Right renal cortex interstitium (tissue), 3 donors: ENCODE measurements at places on chromosomes 7 and 10. TPM values are rescaled to one million over a fixed set of nuclear protein-coding genes. Genes with fewer than 3 reads are reported as not detected.

Gene ELOVL3
- polyA plus RNA-seq, result 3.2 TPM

- no peak for DNase-seq
Measured at GRCh38 chr7:75050501-75050900, 23.1 kb downstream of the RCC1L start.

DNA sequence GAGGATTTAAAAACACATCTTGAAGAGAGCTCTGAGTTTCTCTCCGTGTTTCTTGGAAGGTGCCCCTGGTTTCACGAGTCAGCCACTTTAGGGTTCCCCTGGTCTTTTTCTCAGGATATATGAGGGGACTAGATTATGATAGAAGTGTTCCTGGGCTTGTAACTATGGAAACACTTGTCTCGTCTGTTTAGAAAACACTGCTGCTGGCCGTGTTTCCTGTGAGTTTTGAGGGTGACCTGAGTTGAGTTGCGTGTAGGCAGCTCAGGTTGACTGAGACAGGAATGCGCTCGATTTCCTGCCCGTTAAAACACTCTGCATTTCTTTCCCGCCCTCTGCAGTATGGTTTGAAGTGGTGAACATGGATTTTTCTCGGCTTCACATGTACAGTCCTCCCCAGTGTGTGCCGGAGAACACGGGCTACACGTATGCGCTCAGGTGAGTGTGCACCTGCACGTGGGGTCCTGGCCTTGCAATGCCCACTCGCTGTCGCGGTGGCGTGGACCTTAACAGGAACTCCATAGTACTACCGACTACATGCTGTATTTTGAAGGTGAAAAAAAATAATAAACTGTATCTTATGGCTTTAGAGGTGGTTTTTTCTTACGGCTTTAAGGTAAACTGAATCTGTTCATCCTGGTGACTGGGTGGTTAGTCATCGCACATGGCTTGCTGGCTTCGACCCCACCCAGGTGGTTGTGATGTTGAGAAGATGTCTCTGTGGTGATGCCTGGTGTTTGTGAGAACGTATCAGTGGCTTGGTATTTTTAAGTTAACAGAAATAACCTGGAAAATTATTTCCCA lies at the start of gene SUN1:
TSS of gene SUN1 (plus strand) at position 310 of the 801 bp plus-strand sequence. CDS start at position 359, 49 bp downstream.
- no peak for DNase-seq

DNA sequence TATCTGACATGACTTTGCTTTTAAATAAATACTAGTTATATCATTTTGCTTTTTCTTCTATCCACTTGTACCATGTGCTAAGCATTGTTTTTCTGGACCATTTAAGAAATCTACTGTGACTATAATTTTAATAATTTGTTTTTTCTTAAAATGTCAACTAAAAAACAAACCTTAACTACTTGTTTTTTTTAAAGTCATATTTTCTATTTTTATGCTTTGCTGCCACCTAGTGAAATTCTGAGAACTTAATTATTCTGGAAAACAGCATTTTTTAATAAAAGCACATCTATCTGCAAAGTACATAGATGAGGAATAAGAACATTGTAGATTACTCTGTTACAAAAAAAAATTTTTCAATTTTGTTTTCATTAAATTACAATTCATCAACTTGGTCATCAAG lies 47.4 kb downstream of the ORC5 start:
- DNase-seq, result no peak

DNA sequence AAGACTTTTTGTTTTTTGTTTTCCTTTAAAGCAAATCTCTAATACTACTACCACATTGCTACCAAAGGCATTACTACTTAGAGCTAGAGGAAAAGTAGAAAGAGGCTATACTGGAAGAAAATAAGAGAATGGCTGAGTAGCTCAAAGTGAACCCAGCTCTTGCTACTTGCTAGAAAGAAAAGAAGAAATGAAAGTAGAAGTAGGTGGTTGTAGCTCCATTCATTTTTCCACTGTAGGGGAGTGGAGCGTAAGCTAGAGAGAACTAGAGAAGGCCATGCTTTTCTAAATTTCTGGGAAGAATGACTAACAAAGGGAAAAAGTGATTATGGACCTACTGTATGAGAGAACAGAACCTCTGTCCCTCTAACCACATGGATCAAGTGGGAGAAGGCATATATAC lies 184.4 kb downstream of the PON1 start:
- no peak for DNase-seq
